ENCODE measurements at places on chromosomes 5 and 9. TPM values are rescaled to one million over a fixed set of nuclear protein-coding genes. Genes with fewer than 3 reads are reported as not detected.

Gene GRIN3A
- not detected for total RNA-seq

Gene PCDHGA5
- 1.5 TPM for total RNA-seq

Gene DMAC1
- total RNA-seq = 10.8 TPM

Gene ADAMTS16
- total RNA-seq = 2.6 TPM

Gene LIFR
- 16.6 TPM for total RNA-seq

Gene INSL6
- not detected for total RNA-seq

Gene ARHGEF28
- 90.0 TPM for total RNA-seq

DNA sequence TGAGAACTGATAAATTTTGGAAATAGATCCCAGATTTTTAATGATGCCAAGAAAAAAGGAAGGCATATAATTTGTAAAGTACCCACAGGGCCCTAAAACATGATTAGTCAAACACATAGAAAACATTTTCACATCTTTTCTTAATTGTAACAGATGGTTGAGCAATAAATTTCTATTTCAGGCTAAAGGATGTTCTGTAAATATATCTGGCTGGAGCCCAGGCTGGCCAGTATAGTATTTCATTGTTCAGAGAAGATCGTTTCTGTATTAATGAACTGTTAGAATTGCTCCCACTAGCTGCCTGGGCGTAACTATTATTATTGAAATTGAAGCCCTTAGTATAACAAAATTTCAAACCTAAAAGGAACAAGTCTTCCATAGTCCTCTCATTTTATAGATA, 105.3 kb upstream of the SMC2 start:
- no peak for DNase-seq

DNA sequence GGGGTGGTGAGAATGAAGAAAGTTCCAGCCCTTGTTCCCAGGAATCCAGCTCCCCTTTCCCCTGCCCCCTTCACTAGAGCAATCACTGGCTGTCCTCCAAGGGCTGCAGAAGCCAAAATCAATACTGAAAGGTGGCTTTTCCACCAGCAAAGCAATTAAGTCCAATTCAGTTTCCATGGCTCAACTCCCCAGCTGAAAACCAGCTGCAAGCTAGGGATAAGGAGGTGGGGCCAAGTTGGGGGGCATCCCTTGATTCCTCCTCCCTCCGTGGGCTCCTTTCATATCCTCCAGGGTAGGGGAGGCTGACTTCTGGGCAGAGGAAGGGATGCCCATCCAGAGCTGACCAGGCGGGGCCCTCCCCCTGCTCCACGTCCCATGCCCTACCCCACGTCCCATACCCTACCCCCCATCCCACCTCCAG, 22.7 kb downstream of the CAMK2A start:
- DNase-seq = no peak

- no peak for DNase-seq
Measured at GRCh38 chr9:61669352-61669751, 479.5 kb downstream of the SPATA31A7 start.

DNA sequence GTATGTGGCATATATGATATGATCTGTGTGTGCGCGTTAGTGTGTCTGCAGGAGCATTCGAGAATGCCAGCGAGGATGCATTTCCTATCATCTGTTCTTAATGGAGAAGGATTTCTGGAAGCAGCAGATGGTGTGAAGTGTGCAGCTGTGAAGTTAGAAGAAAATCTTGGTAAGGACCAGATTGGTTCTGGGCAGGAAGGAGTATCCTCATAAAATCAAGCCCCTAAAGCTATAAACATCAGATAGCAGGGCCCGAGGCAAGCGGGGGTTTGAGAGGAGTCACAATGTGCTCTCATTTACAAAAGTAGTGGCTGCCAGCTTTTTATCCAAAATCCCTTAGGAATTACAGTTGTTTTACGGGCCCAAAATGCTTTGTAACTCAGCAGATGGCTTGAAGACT, 40.0 kb downstream of the DAPK1 start:
- DNase-seq = no peak

DNA sequence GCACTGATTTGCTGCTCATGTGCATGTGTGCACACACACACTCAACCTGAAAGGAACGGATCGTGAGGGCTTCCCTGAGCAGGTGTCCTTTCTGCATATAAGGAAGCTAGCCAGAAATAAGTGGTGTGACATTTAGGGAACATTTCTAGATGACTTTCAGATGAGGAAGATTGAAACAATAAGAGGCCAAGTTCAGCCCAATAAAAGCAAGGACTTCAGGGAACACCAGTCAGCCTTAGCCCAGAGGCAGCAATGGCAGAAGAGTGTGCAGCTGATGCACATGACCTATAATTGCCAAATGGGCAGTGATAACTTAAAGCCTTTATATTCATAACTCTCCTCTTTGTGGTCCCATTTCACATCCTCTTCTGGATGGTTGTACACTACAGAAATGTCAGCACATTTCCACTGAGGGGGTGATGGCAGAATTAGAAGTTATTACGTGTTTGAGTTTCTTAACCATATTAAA, 255.5 kb downstream of the TRIM32 start:
- DNase-seq = no peak

DNA sequence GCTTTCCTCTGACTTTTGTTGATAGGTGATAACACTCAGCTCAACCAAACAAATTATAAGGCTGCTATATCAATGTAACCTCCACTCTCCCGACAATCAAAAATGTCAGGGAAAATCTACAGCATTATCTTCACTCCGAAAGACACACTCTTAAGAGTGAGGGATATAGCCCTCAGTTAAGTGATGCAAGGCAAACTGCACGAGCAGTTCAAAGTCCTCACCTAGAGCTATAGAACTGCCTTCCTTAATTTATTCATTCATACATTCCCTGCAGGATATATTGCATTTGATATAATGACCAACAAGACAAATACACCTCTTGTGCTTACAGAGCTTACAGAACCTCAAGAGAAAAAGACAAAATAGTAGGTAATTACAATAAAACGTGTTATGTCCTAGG, 378.1 kb downstream of the ELAVL2 start:
- DNase-seq = no peak

DNA sequence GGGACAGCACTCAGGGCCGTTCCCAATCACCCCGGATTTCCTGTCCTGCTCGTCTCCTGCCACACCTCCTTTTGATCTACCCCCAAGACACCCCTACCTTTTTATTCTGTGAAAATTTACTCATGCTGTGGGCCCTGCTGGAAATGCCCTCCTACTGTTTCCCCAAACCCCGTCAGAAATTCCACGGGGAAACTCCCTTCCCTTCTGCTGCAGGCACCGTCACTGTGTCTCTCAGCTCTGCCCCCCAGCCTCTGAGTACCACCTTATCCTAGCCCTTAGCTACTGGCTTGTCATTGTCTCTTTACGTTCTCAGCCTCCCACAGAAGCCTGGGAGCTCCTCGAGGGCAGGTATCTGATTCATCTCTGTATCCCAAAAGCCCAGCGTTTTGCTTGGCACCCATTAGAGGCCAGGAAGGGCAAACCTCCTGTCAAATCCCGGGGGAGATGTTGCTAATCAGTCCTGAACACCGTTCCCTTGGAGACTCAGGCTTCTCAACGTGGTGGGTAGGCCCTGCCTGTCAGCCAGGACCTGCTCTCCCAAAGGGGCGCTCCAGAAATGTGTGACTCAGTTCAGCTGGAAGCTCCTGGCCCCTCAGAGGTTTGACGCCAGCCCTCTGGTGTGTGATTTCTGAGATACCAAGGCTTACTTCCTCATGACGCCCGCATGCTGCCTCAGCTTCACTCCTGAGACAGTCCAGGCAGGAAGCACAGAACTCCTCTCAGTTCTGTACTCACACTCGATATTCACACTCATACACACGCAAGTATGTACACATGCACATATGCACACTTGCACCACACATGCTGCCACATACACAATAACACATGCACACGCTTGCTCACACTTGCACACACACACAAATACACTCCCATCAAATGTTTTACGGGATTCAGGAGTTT, 50.7 kb upstream of the GRHPR start:
- DNase-seq = peak; percentile 14

GRCh38 chr5:159657771-159658170, 258.5 kb upstream of the ADRA1B start:
- DNase-seq = no peak

DNA sequence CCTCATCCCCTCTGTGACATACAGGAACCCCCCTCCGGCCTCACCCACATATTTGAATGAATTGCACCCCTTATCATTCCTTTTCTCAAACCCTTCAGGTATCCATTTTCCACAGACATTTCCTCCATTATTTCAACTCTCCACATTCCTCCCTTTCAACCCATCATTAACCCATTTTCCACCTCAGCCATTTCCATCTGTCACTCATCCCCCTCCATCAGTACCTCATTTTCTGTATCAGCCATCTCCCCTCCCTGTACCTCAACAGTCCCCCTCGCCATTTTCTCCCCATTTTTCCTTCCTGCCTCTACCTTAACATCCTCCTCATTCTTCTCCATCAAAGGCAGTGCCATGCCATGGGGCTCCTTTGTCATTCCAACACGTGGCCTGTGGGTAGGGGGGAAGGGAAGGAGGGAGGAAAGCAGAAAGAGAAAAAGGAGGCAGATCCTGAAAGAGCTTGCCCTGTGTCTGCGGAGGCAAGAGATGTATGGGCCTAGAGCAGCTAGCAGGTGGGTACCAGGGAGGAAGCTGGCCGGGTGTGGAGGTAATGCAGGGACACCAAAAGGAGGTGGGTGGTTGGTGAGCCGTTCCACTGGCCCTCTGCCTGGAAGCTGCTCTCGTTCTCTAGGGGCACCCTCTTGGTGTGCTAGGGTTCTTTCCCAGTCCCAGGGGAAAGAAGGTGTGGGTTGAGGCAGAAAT, 1.5 kb downstream of the DNAJB5 start:
- DNase-seq = no peak

- peak; percentile 78 for DNase-seq
Measured at GRCh38 chr9:112203536-112203935, 28.4 kb upstream of the SUSD1 start.

DNA sequence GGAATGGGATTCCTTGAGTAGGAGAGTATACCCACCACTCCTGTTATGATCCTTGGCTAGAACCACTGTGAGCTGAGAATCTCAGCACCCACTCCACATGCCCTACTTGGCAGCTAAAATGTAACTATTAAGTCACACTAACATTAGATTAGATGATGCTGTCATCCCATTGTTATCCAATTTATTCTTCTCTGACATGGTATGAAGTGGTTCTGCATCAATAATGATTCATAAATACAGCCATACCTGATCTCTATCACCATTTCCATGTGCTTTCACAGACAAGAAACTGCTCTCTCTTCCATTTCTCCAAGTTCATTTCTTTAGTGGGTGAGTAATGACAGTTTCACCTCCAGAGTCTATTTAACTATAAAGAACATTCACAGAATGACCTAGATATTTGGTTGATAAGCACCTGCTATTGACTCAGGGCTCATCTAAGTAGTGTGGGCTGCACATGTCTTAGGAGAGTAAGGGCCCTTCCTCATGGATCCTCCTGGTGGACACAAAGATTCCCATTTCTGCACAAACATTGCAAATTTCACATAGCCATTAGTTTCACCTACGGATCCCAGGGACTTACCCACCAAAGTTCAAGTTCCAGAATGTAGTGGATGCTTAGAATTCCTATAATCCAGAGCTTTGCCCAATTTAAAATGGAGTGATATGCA, 187.9 kb downstream of the EBF1 start:
- peak; percentile 10 for DNase-seq

DNA sequence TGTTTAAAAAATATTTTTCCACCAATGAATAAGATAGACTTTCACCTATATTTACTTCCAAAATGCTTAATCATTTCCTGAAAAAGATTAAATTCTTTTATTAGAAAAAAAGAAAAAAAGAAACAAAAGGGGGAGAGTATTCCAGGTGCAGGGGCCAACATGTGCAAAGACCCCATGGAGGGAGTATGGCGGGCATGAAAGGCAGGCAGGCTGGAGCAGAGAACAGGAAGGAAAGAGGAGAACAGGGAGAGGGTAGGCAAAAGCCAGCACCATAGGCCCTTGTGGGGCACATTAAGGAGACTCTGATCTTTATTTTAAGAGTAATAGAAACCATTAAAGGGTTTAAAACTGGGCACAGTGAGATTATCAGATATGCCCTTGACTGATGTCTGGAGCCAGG, 16.5 kb upstream of the SAP30L start:
- no peak for DNase-seq

GRCh38 chr5:54520438-54520846, 2.9 kb downstream of the SNX18 start:
- peak; percentile 37 for DNase-seq

- no peak for DNase-seq
Measured at GRCh38 chr5:107551088-107551487, 119.6 kb downstream of the EFNA5 start.

- DNase-seq = no peak
Measured at GRCh38 chr5:91373600-91373999, 9.5 kb downstream of the ARRDC3 start.

DNA sequence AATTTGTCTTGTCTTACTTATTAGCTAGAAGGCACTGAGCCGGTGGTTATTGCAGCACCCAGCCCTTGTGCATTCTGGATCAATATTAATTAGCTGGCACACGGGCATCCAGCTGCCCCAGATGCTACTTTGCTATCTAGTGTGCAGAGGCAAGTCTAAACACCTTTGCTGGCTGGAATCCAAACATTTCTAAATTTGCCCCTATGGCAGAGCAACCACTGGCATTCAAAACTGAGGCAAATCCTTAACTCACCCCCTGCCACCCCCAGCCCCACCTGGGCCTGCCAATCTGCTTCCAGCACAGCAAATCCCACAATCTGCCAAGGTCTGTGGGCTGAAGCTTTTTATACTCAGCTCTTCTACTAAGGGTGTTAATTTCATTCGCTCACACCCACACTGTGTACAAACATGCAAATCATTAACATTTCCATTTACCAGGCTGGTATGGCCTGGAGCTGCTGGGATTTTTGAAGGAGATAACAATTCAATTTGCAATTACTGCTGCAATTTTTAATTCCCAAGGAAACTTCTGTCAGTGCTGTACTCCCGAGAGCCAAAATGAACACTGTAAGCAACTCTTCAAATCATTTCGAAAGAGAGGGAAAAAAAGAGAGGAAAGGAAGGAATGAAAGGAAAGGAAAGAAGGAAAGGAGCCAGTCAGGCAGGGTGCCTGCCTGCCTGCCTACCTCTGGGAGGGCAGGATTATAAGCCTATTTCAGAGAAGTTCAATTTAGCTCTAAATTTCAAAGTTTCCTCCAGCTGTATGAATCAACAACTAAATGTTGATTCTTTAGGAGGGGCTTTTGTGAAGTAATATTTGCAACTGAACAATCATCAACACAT, 35.5 kb downstream of the RAPGEF1 start:
- peak; percentile 33 for DNase-seq

GRCh38 chr9:20437476-20437875, 184.8 kb downstream of the MLLT3 start:
- DNase-seq = no peak

DNA sequence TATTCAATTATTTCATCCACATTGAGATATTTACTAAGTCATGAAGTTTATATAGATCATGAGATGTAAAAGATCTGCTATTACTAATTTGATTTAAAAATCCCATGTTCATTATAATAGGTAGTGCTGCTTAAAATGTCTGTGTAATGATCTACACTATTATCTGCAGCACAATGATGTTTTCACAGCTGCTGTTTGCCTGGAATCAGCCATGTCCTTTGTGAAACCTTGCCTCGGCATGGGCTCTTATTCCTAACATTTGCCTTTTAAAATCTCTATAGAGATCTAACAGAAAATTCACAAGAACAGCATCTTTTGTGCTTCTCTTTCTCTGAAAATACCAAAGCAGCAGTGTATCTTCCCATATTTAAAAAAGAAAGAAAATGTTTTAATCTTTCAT, 444.6 kb downstream of the PTPRD start:
- no peak for DNase-seq

- no peak for DNase-seq
Measured at GRCh38 chr9:122888480-122888879, 16.7 kb downstream of the RC3H2 start.

- DNase-seq = no peak
Measured at GRCh38 chr5:74765929-74766328, 988 bp downstream of the GFM2 start.

All from LHCN-M2 (cell line).